Neural crest cell (in vitro differentiated cells): ENCODE measurements at places on chromosomes 2 and 18. TPM values are rescaled to one million over a fixed set of nuclear protein-coding genes. Genes with fewer than 3 reads are reported as not detected.

GRCh38 chr2:241463276-241464135, 44.9 kb downstream of the STK25 start:
- no peak overlapping the region for H3K27ac ChIP-seq
- no peaks in the 10 kb centered on the region for H3K27me3 ChIP-seq
- H3K4me3 ChIP-seq: peak overlapping the region; percentile 6
- peaks cover 17% of the 10 kb centered on the region for H3K4me1 ChIP-seq
- DNase-seq: no peak
- H3K36me3 ChIP-seq: no peaks in the 10 kb centered on the region

TEX44 gene
- total RNA-seq: not detected in 2 replicates

GRCh38 chr2:210456571-210456970, 20.0 kb downstream of the LANCL1 start:
- H3K36me3 ChIP-seq: peaks cover 24% of the 10 kb centered on the region
- no peaks in the 10 kb centered on the region for H3K27me3 ChIP-seq
- no peak overlapping the region for H3K27ac ChIP-seq
- DNase-seq: no peak

GRCh38 chr2:98297817-98298682, 48.2 kb upstream of the CNGA3 start:
- peaks cover 18% of the 10 kb centered on the region for H3K4me1 ChIP-seq
- no peaks in the 10 kb centered on the region for H3K27me3 ChIP-seq
- H3K36me3 ChIP-seq: no peaks in the 10 kb centered on the region
- no peak overlapping the region for H3K27ac ChIP-seq
- no peak for DNase-seq

- H3K36me3 ChIP-seq: no peaks in the 10 kb centered on the region
- peaks cover 32% of the 10 kb centered on the region for H3K27me3 ChIP-seq
- peaks cover 18% of the 10 kb centered on the region for H3K4me1 ChIP-seq
- DNase-seq: no peak
- H3K4me3 ChIP-seq: no peak overlapping the region
Observed at GRCh38 chr2:143933946-143934569, 585.9 kb downstream of the ZEB2 start.

CDKL4 gene
- 0.75 and 0.93 TPM in 2 replicates for total RNA-seq

GRCh38 chr2:1990724-1991123, 246.4 kb upstream of the PXDN start:
- peaks cover 8% of the 10 kb centered on the region for H3K27me3 ChIP-seq
- H3K4me3 ChIP-seq: no peak overlapping the region
- no peak overlapping the region for H3K27ac ChIP-seq
- H3K4me1 ChIP-seq: no peaks in the 10 kb centered on the region
- DNase-seq: no peak
- no peaks in the 10 kb centered on the region for H3K36me3 ChIP-seq

DNA sequence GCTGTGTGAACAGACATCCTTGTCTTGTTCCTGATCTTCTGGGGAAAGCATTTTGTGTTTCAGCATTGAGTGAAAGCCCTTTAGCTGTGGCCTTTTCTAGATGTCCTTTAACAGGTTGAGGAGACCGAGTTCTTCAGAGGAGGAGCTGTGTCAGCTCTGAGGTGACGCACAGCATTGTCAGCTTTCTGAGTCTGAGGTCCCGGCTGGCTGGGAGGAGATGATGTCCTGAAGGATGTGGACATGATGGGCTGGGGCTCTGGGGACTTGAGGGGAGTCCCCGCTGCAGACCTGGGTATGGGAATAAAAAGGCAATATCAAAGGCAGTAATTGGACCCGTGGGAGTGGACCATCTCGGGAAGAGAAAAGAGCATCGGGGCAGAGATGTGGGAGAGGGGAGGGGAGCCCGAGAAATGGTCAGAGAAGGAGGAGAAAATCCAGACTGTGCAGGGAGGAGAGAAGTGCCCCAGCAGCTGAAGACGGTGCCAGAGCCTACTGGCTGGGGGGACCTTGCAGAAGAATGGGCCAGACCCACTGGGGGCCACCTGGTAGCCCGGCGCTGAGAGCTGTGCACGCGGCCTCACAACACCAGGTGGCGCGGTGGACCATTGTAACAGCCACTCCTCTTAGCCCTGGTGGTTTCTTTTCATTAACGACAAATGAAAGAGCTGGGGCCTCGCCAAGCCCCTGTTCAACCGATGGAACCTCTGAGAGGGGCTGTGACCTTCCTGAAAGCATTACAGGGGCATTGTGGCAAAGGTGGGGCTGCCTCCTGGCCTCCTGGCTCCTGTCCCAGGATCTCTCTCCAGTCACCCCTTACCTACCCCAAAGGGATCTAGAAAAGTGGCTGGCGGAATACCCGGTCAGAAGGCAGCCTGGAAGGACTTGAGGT, 61.6 kb downstream of the ST3GAL5 start:
- H3K27ac ChIP-seq: no peak overlapping the region
- no peak overlapping the region for H3K4me3 ChIP-seq
- peaks cover 16% of the 10 kb centered on the region for H3K4me1 ChIP-seq

REL gene
- 8.7 and 9.8 TPM in 2 replicates for total RNA-seq

- DNase-seq: no peak
- H3K4me3 ChIP-seq: no peak overlapping the region
- H3K27ac ChIP-seq: no peak overlapping the region
- no peaks in the 10 kb centered on the region for H3K36me3 ChIP-seq
Observed at GRCh38 chr2:176614049-176614448, 344.8 kb downstream of the MTX2 start.

DNA sequence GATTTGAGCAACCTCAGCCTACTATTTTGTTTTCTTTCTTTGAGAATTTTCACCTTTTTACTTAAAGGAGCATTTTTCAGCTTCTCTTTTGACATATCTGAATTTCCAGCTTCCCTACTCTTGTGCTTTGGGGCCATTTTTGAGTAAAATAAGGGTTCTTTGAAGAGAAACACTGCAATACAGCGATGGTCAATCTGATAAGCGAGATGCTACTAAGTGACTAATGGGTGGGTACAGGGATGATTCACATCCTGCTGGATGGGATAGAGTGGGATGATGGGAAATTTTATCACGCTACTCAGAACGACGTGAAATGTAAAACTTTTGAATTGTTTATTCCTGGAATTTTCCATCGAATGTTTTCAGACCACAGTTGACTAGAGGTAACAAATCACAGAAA, 211.5 kb downstream of the TMEM247 start:
- no peak overlapping the region for H3K27ac ChIP-seq
- DNase-seq: no peak
- H3K36me3 ChIP-seq: no peaks in the 10 kb centered on the region
- H3K4me1 ChIP-seq: no peaks in the 10 kb centered on the region

DNA sequence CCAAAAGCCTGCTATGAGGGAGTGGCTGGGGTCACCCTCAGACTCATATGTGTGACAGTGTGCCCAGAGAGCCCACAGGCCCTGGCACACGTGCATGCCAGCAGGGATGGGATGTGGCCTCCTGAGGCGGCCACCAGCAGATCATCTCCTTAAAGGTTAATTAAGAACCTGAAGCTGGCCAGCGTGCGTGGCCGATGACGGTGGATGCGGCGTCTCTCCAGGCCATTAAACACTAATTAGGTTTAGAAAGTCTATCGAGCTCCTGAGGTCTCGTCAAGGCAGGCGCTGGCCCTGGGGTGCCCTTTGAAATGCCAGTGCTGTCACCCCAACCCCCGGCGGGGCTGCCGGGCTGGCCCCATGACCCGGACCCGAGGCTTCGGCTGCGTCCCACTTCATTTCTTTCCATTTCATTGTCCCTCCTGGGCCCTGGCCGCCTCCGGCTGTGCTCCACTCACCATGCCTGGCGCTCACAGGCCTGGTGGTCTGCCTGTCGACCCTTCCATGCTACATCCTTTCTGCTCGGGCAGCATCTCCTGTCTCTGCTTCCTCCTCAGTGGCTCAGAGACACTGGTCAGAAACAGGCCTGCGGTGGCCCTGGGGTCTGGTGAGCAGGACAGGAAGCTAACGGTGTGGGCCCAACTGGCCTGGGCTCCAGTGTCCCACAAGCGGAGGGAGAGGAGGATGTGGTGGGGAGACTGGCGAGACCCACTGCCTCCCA, 228.9 kb downstream of the CELF4 start:
- no peaks in the 10 kb centered on the region for H3K36me3 ChIP-seq
- H3K4me1 ChIP-seq: peaks cover 16% of the 10 kb centered on the region
- H3K27ac ChIP-seq: no peak overlapping the region
- H3K27me3 ChIP-seq: peaks cover 5% of the 10 kb centered on the region
- no peak overlapping the region for H3K4me3 ChIP-seq

- no peaks in the 10 kb centered on the region for H3K4me1 ChIP-seq
- H3K27ac ChIP-seq: no peak overlapping the region
- no peaks in the 10 kb centered on the region for H3K27me3 ChIP-seq
- H3K4me3 ChIP-seq: no peak overlapping the region
- H3K36me3 ChIP-seq: peaks cover 14% of the 10 kb centered on the region
Observed at GRCh38 chr2:42297322-42297936, 63.6 kb downstream of the COX7A2L start.

COBLL1 gene
- total RNA-seq: 4.0 and 4.4 TPM in 2 replicates

GRCh38 chr2:55636831-55637230, 19.4 kb upstream of the PPP4R3B start:
- no peaks in the 10 kb centered on the region for H3K4me1 ChIP-seq
- no peak overlapping the region for H3K27ac ChIP-seq
- DNase-seq: no peak
- no peak overlapping the region for H3K4me3 ChIP-seq

WNT6 gene
- not detected in 2 replicates for total RNA-seq

DNA sequence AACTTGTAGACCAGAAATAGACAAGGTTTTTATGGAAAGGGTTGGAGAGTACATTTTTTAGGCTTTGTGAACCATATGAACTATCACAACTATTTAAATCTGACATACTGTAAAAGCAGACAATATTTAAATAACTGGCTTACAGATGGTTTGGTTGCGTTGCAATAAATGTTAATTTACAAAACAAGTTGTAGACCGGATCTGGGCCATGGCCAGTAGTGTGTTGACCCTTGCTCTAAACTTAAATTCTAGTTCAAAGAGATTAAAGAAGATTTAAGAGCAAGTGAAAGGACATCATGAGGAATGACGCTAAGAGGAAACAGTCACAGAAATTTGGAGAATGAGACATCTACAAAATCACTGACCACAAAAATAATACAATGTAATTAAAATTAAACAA, 652.7 kb downstream of the DCDC2C start:
- no peak for DNase-seq
- H3K27me3 ChIP-seq: no peaks in the 10 kb centered on the region
- H3K36me3 ChIP-seq: no peaks in the 10 kb centered on the region
- H3K4me1 ChIP-seq: peaks cover 18% of the 10 kb centered on the region
- H3K4me3 ChIP-seq: no peak overlapping the region

DNA sequence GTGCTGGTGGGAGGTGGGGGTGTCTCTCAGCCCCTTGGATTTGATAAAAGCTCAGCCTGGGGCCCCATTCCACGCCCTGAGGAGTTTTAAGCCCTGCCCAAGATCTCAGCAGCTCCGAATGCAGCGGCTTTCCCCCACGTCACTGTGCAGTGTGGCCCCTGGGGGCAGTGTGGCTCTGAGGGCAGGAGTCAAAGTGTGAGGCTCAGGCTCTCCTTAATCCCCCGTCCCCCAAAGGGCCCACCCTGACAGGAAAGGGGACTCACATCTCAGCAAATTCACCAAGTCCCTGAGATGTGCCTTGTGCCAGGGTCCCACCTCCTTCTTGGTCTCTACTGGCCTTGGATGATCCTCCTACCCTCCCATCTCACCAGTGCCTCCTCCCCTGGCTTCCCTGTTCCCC, 25.2 kb downstream of the NPPC start:
- H3K4me1 ChIP-seq: peaks cover 8% of the 10 kb centered on the region
- no peak for DNase-seq
- no peak overlapping the region for H3K27ac ChIP-seq
- H3K27me3 ChIP-seq: peaks cover 7% of the 10 kb centered on the region
- no peak overlapping the region for H3K4me3 ChIP-seq

DNA sequence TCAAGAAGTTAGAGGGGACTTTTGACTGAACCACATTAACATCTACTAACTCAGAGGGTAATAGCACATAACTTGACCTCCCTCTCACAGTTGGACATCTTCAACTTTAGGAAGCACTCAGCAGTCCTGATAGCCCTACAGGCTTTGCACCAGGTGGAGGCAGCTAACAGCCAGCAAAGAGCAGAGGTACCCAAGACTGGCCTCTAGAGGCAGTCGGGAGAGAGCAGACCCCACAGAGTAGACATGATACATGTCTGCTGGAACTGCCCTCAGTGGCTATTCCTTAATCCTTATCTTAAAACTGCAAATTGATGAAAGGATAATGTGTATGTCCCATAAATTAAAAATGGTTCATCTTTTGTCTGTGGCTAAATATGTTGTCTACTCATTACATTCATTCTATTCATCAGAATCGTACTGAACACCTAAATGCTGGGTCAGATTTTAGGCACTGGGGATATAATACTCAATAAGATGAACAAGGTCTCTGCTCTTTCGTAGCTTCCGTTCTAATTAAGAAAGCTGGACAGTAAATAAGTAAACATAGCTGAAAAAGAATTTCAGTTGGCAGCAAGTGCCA, 49.8 kb downstream of the CAB39 start:
- H3K36me3 ChIP-seq: peaks cover 17% of the 10 kb centered on the region
- no peaks in the 10 kb centered on the region for H3K4me1 ChIP-seq

DNA sequence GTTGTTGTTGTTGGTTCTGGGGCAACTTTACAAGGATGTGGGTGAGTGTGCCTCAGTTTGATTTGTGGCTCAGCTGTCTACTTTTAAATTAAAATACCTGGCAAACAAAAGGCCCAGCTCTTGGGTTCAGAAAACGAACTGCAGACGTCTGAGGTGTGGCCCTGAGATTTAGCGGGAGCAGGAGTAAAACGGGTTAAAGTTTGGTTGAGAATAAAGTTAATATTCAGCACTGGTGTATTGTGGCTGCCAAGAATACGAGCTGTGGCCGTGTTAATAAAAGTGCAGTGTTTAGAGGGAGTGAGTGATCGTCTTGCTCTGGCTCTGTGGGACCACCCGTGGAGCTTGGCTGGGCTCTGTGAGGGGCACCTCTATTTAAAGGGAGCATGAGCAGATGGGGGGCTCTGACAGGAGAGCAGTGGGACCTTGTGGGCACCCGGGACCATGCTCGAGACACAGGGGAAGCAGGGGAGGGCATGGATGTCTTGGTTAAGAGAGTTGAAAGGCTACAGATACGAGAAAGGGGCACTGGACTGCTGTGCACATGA, 80.3 kb downstream of the VAPA start:
- no peak overlapping the region for H3K4me3 ChIP-seq
- H3K27me3 ChIP-seq: no peaks in the 10 kb centered on the region
- H3K27ac ChIP-seq: peak overlapping the region; percentile 38
- no peak for DNase-seq

DNA sequence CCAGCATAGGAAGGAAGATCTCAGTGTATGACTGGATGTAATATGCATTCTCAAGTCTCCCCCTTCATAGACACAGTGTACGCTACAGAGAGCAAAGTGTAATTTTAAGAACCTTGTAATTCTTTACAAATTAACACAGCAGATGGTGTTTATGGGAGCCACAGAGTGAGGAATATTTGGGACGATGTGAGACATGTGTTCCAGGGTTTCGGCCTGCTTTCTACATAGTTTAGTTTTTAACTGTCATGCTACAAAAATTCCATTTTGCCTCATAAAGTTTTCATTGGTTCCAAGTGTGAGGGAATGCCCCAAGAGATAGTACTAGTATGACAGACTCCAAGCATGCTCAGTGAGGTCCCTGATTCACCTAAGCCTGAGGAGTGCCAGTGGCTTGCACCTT, 76.2 kb upstream of the LRRTM1 start:
- H3K4me1 ChIP-seq: no peaks in the 10 kb centered on the region
- H3K36me3 ChIP-seq: no peaks in the 10 kb centered on the region
- no peaks in the 10 kb centered on the region for H3K27me3 ChIP-seq
- DNase-seq: no peak
- no peak overlapping the region for H3K4me3 ChIP-seq
- no peak overlapping the region for H3K27ac ChIP-seq

- no peak overlapping the region for H3K4me3 ChIP-seq
- H3K27me3 ChIP-seq: no peaks in the 10 kb centered on the region
- peaks cover 21% of the 10 kb centered on the region for H3K4me1 ChIP-seq
- no peak for DNase-seq
- H3K36me3 ChIP-seq: peaks cover 3% of the 10 kb centered on the region
Observed at GRCh38 chr2:189287363-189287762, 107.8 kb upstream of the COL5A2 start.

PDIA6 gene
- total RNA-seq: 235 and 248 TPM in 2 replicates
